ENCODE measurements at places on chromosomes 1 and 21. TPM values are rescaled to one million over a fixed set of nuclear protein-coding genes. Genes with fewer than 3 reads are reported as not detected.

The NBPF1 gene
- 14.1 TPM for total RNA-seq

The S100A3 gene
- 7.1 TPM for total RNA-seq

The CYP4Z1 gene
- total RNA-seq, result not detected

The PLXNA2 gene
- 6.3 TPM for total RNA-seq

The BEST4 gene
- not detected for total RNA-seq

The C1orf210 gene
- total RNA-seq, result not detected

The BCAR3 gene
- total RNA-seq, result 8.7 TPM

The SLC19A2 gene
- total RNA-seq, result 9.3 TPM

The TFF2 gene
- total RNA-seq, result not detected

The CATSPERE gene
- 0.13 TPM for total RNA-seq

The KLHL17 gene
- total RNA-seq, result 4.4 TPM
